ENCODE measurements at places on chromosomes 11 and 22. TPM values are rescaled to one million over a fixed set of nuclear protein-coding genes. Genes with fewer than 3 reads are reported as not detected.

Gene OR2AT4
- not detected for total RNA-seq

Gene MMP13
- total RNA-seq: 0.04 TPM

Gene APOA4
- total RNA-seq: not detected

Gene NCR3LG1
- 0.44 TPM for total RNA-seq

Gene FAM227A
- 1.1 TPM for total RNA-seq

Gene CD151
- 147 TPM for total RNA-seq

DNA sequence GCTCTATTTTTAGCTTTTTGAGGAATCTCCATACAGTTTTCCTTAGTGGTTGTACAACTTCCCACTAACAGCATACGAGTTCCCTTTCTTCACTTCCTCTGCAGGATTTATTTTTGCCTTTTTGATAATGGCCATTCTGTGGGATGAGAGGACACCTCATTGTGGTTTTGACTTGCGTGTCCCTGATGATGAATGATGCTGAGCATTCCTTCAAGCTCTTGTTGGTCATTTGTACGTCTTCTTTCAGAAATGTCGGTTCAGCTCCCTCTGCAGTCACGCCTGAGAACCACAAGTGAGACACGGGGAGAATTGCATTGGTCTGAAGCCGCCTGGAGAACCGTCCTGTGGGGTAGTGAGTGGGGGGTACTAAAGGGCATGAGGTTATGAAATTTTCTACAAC, 2.0 kb upstream of the KRTAP5-10 start:
- peak; percentile 12 for DNase-seq

GRCh38 chr22:37386441-37386840, 40.8 kb downstream of the ELFN2 start:
- peak; percentile 46 for DNase-seq

- DNase-seq: no peak
These were observed 84.3 kb upstream of the MTMR2 start for GRCh38 chr11:96008161-96008720.

DNA sequence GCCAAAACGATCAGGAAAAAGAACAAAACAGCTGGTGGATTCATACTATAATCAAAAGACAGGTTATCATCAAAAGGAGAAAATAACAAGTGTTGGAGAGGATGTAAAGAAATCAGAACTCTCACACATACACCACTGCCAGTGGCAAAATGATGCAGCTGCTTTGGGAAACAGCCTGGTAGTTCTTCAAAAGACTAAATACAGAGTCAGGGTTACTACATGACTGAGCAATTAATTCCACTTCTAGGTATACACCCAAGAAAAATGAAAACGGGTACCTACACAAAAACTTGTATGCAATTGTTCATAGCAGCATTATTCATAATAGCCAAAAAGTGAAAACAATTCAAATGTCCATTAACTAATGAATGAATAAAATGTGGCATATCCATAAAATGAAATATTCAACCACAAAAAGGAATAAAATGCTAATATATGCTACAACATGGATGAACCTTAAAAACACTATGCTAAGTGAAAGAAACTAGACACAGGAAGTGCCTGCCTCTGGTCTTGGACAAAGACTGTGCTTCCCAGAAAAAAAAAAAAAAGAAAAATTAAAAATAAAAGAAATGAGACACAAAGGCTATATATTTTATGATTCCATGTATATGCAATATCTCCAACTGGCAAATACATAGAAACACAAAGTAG, 8.3 kb downstream of the UEVLD start:
- no peak for DNase-seq

- DNase-seq: no peak
These were observed 135.6 kb downstream of the SBF2 start for GRCh38 chr11:10158461-10158860.

DNA sequence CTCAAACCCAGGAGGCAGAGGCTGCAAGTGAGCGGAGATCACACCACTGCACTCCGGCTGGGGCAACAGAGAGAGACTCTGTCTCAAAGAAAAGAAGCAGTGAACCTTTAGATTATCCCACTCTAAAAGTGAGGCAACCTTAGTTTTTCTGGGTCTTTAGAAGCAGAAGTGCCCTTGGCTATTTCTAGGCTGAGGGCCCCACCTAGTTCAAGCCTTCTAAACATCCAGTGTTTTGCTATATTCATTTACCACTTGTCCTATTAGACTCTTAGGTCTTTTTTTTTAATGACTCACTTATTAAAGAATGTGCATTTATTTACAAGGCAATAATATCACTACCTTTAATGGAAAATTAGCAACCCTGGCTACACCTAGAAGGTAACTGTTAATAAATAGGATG, 16.7 kb upstream of the EHF start:
- DNase-seq: no peak

DNA sequence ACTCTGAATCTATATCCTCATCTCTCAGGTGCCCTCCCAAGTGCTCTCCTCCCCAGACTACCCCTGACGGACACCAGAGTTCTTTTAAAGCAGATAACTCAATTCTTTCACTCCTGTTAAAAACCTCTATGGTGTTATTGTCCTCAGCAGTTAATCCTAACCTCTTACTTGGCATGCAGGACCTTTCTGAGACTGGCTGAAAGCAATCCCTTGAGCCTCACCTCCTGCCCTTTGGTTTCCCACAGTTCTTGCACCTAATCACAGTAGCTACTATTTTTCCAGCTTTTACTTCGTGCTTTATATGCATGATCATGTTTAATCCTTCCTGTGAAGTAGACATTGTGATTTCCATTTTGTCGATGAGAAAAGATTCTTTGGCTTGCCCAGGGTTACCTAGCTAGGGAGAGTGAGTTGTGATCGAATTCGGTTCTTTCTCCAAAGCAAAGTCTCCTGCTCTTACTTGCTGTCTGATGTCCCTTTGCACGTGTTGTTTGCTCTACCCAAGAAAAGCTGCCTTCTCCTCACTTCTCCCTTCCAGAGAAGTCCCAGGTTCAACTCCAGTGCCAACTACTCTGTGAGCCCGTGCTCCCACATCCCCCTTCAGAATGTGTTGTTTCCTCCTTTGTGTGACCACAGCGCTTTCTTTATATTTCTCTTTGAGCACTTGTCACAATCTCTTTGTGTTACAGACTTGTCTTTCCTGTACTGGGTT, 2.1 kb downstream of the UBE2L3 start:
- peak; percentile 25 for DNase-seq

- DNase-seq: peak; percentile 29
These were observed 88.9 kb downstream of the RASSF10 start for GRCh38 chr11:13098063-13098462.

GRCh38 chr11:23502826-23503225, 642.6 kb upstream of the CCDC179 start:
- no peak for DNase-seq

- no peak for DNase-seq
These were observed 104.7 kb downstream of the ETS1 start for GRCh38 chr11:128482512-128483191.

DNA sequence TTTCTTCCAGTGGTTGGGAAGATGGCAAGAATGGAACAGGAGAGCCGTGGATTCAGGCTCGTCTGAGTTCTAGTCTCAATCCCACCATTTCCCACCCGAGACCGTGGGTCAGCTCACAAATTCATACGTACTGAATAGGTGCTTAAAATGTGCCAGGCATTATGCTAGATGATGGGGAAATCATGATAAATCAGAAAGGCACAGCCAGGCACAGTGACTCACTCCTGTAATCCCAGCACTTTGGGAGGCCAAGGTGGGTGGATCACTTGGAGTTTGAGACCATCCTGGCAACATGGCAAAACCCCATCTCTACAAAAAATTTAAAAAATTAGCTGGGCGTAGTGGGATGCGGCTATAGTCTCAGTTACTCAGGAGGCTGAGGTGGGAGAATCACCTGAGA, 7.1 kb downstream of the TRIOBP start:
- no peak for DNase-seq

DNA sequence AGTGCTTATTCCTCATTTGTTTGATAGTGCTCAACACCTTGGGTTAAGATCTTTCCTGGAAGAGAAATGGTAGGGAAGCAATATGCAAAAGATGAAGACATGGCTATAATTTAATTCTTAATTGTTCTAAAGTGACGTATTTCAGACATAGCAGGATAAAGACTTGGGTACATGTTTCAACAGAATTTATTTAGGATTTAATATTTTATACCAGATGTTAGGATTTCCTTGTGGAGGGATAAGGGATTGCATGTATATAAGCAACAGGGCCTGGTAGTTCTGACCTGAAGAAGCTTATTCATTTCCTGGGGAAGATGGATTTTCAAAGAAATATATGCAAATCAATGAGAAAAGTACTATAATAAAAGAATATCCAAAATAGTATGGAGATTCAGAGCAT, 163.8 kb downstream of the FAT3 start:
- no peak for DNase-seq

DNA sequence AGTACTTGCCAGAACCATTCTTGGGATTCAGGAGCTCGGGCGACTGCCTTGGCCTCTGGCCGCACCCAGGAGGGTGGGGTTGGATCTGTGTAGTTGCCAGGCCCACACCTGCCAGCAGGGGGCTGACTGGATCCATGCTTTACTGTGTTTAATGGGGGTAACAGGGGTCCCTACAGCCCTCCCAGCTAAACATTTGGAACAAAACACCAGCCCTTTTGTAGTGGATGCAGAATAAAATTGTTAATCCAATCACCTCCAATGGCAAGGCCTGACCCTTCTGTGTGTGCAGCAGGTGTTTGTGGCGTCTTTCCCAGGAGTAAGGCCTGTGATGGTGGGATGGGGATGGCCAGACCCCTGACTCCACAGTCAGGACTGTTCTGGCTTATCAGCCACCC, 22.5 kb downstream of the SUN2 start:
- DNase-seq: peak; percentile 48

GRCh38 chr11:44955015-44955738, 4.5 kb upstream of the TP53I11 start:
- peak; percentile 78 for DNase-seq

GRCh38 chr11:60265373-60266214, 14.9 kb upstream of the MS4A4A start:
- peak; percentile 50 for DNase-seq

- DNase-seq: no peak
These were observed 419.8 kb upstream of the LRRC4C start for GRCh38 chr11:41879214-41879613.

DNA sequence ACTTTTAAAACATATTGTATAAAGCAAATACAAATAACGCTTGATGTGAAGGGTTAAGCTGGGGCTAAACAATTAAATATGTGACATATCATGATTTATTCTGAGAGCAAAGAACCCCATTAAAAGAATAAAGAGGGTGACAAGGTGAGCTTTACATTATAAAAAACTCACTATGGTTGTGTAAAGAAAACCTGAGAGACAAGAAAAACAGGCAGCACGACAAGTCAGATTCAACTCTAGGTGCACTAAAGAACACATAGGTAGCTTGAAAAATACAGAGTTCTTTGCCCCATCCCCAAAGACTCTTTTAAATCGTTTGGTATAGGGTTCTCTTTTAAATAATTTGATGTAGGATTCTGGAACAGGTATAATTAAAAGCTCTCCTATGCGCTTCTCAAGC, 63.5 kb downstream of the LUZP2 start:
- DNase-seq: no peak

Measured in muscle of leg (tissue), 16 donors.